Activated CD4-positive, alpha-beta T cell treated with anti-CD3 and anti-CD28 coated beads for 4 hours (primary cell): ENCODE measurements at places on chromosomes 5 and 9.

GRCh38 chr9:108316066-108316465 is 539.7 kb downstream of the ACTL7B start:
- no peak for DNase-seq

DNA sequence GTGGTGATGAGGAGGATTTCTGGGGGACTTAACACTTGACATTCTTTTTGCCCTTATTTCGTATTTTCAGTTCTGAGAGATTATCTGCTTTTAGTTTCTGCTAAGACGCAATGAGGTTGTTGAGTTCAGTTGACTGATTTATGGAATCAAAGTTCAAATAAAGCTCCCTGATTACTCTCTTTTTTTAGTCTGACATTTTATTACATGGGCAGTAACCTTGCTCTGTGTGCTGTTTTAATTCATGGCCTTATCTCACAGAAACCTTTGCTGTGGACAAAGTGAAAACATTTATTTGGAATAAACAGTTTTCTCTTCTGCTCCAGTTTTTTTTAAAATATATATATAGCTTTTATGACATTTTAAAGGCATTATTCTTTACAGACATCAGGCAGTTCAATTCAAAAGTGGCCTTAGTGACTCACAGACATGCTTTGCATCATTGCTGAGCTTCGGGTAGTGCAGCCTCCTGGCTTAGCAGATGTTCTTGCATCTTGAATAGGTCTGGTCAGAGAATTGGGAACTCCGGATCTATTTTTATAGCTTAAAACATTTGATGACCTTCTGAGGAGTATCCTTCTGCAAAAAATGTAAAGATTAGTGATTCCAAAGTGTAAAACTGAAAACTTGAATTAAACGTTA is 162.9 kb downstream of the FAM170A start:
- DNase-seq = no peak

- no peak for DNase-seq
Measured at GRCh38 chr5:62791059-62791458, 212.4 kb downstream of the LRRC70 start.

DNA sequence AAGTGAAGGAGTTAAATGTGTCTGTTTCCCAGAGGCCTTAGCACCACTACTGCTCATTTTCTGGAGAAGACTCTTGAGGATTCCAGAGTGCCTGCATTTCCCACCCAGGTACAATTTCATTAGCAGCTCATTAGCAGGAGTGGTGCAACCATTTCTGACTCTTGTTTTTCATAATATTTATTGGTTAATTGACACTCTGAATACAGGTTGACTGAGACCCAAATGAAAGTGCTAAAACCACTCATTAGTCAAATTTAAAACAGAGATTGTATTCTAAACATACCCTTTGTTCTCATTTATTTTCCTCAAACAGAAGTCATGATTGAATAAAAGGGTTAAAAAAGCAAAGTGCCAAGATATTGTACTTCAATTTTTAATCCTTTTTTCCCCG is 134.5 kb downstream of the SIL1 start:
- no peak for DNase-seq

DNA sequence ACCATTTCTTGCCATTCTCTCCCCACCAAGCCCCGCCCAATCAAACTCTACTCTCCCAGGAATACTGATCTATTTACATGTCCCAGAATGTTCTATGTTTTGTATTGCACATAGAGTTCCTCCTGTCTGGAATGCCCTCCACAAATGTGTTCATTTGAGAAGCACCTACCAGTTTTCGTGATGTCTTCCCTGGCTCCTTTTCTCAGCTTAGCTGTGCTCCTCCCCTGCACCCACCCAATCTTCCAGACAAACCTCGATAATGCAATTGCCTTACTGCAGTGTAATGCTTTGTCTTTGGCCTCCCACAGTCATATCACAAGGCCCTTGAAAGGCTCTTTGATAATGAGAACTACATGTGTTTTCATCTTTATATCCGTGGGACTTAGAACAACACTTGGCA is 214.5 kb upstream of the ANKRD55 start:
- DNase-seq = no peak

DNA sequence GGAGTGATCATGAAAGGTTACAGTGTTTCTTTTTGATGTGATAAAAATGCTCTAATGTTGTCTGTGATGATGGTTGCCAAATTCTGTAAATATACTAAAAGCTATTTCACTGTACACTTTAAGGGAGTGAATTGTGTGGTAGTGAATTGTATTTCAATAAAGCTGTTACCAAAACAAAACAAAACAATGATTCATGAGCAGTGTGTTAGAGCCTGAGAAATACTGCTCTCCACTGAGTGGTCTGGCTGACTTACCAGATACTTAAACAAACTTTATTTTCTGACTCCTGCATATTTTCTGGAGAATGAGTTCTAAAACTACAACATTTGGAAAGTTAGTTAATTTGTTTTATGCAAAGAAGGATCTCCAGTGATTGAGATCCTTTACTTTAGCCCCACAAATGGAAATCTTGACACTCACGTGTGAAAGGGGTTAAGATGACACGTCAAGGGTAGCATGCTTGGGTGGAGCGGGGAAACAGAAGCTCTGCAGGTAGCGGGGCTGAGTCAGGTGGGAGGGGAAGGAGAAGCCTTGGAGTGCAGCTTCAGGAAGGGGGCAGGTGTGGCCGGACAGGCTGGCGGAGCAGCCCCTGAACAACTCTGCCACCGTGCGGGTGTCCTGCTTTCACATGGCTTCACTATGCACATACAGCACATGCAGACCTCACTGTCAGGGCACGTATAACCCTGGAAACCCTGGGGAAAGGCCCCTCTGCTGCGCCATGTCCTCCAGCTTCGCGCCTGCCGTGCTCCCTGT is 256.7 kb downstream of the IRX1 start:
- DNase-seq = no peak

DNA sequence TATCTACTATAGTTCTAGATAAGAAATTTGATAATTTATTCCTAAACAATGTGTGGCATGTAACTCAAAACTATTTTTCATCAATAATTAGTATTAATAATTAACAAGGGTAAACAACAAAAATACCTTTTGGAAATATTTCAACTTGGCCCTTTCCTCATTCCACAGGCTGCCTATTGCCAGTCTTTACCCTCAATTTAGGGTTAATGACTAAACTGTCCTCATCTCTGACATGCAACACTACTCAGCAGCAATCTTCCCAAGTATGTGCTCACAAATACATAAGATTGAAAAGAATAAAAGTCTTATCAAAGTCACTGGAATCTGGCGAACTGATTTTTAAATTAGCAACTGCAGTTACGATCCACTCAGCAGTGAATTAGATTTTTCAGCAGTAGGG is 153.6 kb downstream of the GLIS3 start:
- DNase-seq = no peak

- DNase-seq = no peak
Measured at GRCh38 chr5:40404613-40405012, 275.1 kb upstream of the PTGER4 start.

DNA sequence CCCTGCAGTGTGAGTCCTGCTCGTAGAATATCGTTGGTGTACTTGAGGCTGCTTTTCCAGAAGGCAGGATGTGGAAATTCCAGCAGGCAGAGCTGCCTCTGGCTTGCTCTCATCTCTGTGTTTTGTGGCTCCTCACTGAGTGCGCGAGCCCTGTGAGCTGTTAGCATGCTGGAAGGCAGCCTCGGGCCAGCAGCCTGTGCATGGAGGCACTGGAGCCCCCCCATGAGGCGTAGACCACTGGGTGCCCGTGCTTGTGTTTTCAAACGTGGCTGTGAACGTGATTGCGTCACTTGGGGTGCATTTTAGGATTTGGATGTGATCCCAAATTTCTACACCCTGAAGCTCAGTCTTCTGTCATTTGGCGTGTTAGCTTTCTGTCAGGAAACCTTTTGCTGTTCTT is 3.2 kb downstream of the WDR5 start:
- DNase-seq = no peak

DNA sequence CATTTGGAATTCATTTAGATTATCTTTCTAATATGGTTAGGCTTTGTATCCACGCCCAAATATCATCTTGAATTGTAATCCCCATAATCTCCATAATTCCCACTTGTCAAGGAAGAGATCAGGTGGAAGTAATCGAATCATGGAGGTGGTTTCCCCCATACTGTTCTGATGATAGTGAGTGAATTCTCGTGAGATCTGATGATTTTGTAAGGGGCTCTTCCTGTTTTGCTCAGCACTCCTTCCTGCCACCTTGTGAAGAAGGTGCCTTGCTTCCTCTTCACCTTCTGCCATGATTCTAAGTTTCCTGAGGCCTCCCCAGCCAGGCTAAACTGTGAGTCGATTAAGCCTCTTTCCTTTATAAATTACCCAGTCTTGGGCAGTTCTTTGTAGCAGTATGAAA is 527.5 kb upstream of the ARRDC3 start:
- DNase-seq = no peak

GRCh38 chr9:71036501-71036900 is 84.9 kb downstream of the TRPM3 start:
- DNase-seq = no peak

GRCh38 chr5:131635684-131636572 is 899 bp upstream of the RAPGEF6 start:
- DNase-seq = peak; percentile 20

DNA sequence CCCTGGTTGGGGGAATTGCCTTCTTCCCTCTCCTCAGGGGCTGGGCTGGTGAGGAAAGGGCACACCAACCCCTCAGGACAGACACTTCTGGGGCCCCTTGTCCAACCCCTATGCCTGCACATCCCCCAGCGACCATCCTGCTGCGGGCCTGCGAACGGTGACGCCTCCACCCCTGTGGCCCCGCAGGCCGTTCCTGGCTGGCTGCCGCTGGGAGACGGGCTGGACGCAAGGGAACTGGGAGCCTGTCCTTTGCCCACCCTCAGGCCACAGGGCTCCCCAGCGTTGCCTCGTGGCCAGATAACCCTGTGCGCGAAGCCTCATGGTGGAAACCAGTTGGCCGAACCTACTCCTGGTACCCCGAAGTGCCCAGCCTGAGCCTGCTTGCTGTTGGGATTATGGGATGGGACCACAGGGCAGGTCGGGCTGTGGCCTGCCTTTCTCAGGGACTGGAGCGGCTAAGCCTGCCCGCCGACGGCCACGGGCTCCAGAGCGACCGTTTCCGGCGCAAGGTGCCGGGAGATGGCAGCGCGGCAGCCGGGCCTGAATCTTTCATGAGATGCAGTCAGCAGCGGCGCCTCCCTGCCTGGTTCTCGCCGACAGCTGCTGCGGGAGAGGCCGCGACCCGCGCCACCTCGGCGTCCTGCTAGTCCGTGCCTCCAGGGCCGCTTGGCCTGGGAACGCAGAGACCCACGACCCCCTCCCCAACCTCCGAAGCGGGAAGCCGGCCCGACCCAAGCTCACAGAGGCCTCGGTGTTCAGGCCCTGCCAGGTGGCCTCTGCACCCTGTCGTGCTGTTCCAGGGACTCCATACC is 6.5 kb upstream of the PITX1 start:
- DNase-seq = no peak

DNA sequence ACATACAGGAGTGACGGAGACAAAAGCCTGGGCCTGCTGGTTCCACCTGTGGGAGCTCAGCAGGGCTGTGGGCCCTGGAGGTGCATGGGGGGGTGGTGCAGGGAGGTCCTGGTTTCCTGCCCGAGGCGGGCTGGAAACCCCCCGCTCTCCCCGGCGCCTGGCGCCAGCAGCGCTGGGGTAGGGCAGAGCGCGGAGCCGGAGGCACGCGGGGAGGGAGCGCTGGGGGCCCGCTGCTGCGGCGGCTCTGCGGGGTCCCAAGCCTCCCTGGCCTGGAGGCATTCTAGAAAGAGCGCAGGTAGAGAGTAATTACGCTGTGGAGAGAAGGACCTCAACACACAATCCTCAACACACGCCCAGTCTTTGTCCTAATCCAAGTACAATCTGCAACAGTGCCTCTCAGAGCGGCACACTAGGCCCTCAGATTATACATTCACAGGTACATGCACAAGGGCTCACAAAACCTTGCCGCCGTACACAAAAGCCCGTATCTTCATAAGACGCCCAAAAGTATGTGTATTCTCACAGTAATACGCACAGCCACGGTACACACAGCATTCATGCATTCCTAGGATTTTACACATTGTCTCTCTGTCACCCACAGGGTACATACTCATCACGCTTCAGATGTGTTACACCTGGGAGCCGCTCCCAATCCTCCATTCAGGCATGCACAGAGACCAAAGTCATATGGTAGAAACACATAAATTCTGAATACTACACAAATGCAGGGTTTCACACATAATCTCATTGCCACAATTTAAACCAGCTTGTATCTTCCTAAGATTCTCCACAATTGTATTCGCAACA is 2.1 kb upstream of the HAND1 start:
- DNase-seq = no peak

GRCh38 chr5:178387856-178388190 is 155.2 kb upstream of the PHYKPL start:
- DNase-seq = no peak

DNA sequence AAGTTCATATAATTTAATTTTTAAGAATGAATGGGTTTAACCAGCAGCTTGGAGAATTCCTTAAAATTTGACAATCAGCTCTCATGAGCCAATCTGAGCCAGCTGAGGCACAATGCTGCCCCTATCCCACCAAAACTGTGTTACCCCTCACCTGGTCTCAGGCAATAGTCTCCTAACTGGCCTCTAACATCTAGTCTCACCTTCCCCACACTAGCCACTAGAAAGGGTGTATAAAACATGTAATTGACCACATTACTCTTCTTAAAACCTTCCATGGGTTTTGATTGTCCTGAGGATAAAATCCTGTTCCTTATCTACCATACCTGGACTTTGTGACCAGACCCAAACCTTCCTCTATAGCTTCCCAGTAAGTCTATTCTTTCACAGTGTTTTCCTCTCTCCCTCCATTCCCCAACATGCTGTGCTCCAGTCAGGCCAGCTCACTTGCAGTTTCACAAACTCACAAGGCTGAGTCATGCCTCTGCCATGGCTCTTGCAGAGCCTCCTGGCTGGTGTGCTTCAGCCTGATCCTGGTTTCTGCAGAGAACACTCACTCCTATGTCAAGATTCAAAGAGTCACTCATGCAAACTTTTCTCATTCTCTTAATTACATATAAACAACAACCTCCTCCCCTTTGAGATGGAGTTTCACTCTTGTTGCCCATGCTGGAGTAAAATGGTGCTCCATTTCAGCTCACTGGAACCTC is 16.0 kb upstream of the ZCCHC7 start:
- no peak for DNase-seq

DNA sequence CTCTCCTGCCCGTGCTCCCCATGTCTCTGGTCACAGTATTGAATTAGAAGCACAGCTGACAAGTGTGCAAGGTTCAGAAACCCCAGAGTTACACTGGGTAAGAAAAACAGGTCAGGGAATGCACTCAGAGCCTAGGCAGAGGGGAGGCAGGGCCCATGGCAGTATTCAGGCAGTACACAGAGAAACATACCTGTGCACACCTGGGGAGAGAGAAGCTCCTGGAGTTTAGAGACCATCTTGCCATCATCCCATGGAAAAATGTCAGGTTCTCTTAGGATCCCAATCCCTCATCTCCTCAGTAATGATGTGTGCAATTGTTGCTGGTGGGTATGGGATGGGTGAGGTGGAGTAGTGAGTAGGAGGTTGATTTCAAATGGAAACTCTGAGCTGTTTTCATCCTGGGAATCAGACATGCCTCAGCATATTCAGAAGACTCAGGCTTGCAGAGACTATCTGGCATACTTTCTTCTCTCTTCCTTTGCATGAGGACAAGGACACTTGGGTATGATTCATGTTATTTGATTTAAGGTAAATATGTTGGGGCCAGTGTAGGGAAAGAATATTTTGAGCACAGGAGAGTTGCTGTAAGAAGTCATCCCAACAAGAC is 228.5 kb downstream of the ESM1 start:
- no peak for DNase-seq
